Fibroblast of the conjunctiva (primary cell): ENCODE measurements at places on chromosomes 11 and 22.

DNA sequence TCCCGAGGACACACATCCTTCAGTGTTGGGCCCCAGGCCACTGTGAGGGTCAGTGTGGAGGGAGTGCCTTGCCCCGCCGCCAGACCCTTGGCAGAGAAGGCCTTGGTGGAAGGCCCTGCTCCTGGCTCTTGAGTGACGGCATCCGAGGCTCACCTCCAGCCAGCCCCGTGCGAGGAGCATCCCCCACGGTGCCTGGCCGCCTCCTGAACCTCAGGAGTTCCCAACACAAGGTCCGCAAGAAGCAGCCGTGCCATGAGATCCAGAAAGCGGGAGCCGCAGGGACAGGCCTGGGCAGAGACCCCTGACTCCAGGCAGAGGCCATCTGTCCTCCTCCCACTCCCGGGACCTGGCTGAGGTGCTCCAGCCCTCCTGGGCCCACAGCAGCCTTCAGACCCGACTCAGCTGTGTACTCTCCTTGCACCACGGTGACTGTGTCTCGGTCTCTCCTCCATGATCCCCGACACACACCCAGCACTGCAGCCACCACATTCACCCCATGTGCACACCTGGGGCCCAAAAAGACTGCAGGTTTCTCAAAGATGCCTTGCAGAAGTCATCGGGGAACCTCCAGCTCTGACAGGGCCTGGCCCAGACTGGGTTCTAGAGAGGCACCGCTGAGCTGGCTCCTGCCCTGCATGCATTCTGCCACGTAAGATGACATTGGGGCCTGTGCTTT is 870.2 kb downstream of the BRD1 start:
- no peak for DNase-seq

GRCh38 chr11:59669611-59670009 is 773 bp upstream of the PATL1 start:
- DNase-seq, result peak; percentile 29

DNA sequence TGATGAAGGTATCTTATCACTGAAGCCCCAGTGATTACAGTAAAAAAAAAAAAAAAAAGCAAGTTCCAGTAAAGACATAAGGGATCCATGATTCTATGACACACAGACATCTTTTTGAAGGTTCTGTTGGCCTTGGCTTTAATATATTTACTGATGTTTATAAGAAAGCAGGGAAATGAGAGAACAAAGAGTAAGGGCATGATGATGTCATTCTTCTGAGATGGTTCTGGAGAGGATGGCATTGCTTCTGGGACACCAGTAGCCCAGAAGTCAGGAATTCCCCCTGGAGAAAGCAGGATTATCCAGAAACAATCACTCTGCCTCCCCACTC is 233.6 kb downstream of the FAM76B start:
- DNase-seq, result no peak

- DNase-seq, result no peak
Measured at GRCh38 chr11:83118814-83119213, 38.1 kb upstream of the PCF11 start.

DNA sequence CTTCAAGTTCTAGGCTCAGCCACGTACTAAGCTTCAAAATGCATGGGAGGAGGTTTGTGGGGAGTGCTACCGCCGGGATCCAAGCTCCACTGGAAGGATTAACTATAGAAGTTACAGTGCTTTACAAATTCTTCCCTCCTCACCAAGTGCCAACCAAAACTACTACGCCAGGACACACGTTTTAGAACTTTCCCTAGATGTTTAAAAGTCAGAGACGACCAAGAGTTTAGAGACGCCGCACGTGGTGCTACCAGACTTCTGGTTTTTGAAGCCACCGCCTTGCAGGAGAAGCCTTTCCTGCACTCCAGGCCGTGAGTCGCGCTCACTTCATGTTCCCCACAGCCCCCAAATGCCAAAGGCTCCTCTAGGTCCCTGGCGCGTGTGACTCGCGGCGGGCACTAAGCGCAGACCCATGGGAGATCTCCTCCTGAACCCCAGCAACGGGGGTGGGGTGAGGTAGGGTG is 734 bp downstream of the SNU13 start:
- DNase-seq, result no peak
